ENCODE measurements at places on chromosomes 5 and 9.

DNA sequence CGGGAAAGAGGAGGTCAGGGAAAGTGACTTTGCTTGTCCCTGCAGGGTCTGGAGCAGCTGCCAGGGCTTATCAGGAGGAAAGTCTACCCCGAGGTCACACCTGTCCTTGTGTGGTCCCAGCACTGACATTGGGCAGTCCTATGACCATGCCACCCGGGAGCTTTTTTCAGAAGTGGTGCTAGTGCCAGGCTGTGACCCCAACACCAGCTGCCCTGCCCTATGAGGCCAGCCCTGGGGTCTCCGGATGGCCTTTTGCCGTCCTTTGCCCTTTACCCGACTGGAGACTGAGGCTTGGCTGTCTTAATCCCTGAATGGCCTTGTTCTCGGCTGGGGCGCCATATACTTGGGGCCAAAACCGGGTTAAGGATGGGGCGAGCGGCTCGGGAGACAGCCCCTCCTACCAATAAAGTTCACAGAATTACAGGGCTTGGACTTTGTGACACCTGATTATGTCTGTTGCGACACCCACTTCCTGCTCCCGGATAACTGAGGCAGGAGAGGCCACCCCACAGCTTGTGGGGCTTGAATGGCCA, 22.2 kb upstream of the SLC9A3 start:
- DNase-seq: no peak

DNA sequence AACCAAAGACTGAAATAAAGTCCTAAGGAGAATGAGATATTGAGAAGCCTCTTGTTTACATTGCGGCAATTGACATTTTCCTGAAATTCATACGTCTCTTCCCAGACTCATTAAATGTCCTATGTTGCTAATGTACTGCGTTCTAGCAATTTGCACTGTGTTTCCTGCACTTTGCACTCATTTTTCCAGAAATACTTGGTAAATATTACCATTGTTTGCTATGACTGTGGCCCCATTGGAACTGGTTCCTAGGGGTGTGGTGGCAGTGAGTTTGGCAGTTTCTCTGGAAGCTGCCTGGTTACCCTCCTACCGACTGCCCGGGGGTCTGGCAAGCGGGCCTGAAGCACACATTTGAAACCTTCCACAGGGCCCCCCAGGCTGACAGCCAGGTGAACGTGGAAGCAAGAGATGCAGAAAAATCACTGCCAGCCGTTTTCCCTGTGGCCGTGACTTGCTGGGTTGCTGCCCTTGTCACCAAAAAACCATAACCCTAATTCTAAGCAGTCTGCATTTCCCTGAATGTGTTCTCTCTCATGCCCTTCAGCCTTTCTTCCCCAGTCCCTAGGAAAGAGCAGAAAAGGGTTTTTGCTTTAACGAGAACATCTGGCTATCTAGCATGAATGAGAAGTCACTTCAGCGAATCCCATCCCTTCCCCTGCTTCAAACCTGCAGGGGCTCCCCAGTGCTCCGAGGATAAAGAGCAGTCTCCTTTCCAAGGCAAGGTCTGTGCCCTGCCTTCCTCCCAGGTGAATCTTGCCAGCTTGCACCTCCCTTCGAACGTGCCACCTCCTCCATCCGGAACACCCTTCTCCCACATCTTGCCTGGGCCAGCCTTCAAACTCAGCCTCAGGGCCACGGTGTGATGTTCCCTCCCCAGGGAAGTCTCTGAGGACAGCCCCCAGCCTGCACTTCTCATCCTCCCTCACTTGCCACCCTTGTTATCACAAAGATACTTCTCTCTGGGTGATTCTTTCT, 84.2 kb downstream of the AK8 start:
- DNase-seq: no peak

DNA sequence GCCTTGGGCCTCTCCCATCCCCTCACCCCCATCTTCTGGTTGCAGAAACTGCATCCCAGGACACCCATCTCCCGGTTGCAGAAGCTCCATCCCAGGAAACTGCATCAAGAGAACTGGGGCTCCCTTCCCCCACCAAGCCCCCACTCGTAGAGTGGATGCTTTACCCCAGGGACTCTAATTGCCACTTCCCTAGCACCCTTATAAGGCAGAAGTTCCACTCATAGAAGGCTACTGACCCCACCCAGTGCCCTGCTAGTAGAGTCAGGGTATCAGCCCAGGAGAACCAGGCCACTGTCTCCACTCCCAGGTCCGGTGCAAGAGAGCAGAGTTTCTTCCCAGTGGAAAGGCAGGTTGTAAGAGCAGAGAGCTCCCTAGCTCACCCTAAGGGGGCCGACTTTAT, 12.2 kb upstream of the SYK start:
- DNase-seq: no peak

- no peak for DNase-seq
Measured at GRCh38 chr9:117644932-117645636, 59.1 kb upstream of the TLR4 start.

DNA sequence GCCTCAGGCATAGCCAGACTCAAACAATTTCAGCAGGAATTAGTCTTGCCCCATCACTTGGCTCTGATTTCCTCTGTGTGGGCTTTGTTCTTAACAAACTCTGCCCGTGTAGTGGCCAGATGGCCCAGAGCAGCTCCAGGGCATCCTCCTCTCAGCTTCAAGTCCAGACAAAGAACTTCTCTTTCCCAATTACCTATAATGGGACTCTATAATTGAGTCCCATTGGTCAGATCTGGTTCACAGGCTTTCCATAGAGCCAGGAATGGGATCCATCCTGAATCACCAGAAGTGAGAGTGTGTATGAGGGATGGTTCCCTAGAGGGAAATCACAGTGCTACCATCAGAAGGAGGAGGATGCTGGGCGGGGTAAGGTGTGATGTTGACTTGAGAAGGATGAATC, 515.8 kb downstream of the KIF4B start:
- DNase-seq: no peak

DNA sequence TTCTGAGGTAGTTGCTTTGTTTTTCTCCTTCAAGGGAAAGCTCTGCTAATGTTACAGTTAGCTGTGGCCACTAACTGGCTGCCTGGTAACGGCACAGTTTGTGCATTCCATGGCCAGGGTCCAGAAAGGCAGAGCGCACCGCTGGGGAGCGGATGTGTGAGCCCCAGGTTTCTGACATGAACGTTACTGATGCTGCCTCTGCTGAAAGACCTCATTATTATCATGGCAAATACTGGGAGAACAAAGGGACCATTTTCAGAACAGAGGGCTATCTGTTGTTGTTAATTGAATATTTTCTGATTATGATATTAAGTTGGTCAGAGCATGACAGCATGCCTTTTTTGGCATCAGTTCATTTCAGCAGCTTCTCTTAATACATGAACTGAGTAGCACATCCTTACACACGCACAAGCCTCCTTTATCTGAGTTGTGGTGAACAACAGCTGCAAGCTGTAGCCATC, 134.1 kb downstream of the NUDT12 start:
- no peak for DNase-seq

DNA sequence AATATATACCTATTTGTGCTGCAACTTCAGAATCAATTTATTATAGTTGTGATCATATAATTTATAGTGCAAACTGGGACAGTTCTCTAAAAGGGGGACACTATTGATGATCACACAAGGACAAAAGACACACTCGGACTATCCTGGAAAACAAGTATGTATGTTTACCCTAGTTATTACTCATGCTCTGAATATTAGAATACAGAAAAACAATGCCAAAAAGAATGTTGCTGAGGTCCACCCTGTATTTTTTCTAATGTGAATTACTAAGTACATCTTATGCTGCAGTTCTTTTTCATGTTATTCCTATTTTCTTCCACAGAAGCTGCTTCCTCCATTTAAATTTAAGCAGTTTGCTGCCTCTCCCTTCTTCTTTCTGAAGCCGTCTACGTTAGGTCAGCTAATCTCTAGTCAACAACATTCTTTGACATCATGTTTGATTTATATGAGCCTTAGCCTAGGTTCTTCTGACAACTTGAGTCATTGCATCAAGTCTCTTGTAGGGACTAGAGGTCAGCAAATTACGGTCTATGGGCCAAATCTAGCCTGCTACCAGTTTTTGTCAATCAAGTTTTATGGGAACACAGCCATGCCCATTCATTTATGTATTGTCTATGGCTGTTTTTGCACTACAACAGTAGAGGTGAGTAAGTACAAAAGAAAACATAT, 40.1 kb upstream of the PPP3R2 start:
- no peak for DNase-seq

GRCh38 chr5:142250119-142250518, 74.7 kb downstream of the SPRY4 start:
- no peak for DNase-seq

GRCh38 chr5:174725261-174725990, 1.0 kb downstream of the MSX2 start:
- no peak for DNase-seq

GRCh38 chr5:179969110-179969509, 61.4 kb upstream of the TBC1D9B start:
- no peak for DNase-seq

DNA sequence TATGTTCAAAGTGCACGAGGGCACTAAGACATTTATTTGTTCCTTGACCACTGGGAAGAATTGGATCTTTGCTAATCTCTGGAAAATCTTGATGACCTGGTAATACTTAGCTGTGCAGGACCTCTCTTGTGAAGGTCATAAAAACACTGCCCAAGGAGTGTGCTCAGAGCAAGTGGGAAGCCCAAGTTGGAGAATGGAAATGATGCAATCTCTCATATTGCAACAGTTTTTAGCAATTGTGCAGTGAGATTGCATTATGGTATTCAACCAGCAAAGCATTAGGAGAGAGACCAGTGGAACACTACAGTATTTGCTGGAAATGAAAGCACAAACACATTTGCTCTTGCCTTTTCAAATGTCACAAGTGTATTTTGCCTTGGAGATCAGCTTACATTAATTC, 34.5 kb downstream of the TXNDC8 start:
- no peak for DNase-seq

DNA sequence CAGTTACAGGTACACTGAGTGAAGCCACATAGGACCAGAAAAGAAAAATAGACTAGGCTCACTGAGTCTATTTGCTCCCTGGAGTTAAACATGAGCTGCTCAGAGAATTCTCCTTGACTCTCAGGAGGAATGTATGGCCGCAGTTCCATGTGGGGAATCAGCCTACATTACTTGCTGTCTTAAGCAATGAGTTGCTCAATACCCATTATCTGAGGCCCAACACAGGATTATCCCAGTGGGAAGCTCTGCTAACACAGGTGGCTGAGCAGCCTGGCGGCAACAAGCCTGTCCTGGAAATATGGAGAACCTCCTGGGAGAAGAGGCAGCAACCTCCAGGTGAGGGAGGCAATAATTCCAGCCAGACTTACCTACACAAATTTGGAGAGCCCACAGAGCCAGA, 177.5 kb upstream of the NREP start:
- DNase-seq: no peak

DNA sequence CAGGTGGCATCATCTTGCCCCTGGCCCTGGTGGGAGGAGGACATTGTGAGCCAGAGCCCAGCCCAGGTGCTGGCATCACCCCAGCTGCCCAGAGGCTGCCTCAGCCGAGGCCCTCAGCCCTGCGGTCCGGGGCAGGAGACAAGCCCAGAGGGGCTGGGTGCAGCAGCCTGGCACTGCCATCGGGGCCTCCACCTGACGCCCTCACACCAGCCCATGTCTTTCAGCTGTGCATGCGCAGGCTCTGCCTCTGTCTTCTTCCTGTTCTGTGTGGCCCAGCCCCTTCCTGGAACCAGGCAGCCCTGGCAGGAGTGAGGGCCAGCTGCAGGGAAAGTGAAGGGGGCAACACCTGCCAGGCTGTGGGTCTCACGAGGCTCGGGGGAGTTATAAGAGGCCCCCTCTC, 4.8 kb upstream of the CEL start:
- DNase-seq: no peak
